ENCODE measurements at places on chromosomes 6 and 20.

GRCh38 chr20:47857187-47857568 lies 71.9 kb upstream of the SULF2 start:
- DNase-seq = no peak

DNA sequence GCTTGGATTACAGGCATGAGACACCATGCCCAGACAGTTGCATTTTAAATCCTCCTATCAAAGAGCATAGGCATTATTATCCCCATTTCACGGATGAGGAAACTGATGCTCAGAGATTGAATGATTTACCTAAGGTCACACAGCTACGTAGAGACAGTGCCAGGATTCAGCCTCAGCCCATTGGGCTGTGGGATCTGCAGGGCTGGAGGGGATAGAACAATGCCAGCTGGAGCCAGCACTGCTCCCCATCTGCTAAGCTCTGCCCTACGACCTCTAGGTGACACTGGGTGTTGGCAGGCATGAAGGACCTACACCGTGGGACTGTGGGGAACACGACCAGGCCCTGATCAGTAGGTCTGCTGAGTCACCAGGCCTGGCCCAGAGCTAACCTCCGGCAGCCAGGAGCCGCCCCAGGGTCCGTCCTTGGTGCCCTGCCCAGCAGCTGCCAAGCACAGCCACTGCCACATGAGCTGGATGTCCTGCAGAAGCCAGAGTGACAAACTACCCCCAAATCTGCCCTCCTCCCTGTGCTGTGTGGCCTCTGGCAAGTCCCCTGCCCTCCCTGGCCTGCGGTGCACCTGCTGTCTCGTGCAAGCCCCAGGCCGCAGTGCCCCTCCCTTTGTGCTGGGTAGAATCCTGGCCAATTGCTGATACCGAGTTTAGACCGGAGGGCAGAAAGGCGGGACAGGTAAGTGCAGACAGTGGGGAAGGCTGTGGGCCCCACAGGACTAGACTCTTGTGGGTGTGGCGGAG lies 47.6 kb upstream of the PTGIS start:
- no peak for DNase-seq

GRCh38 chr6:131852200-131852599 lies 44.4 kb downstream of the ENPP1 start:
- no peak for DNase-seq

DNA sequence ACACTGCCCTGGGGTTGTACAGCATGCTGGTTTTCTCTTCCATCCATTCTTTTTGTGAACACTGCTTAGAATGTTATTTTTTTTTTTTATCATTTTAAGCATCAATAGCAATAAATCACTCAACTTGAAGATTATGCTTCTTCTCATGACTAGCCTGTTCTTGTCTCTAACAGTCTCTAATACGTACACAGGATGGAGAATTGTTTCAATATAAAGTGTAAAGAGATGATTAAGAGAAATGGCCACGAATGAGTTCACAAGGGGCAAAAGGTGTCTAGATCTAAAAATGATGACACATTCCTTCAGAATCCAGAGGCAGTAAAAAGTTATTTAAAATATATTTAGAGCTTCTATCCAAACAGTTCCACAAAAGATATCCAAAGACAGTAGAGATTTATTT lies 390.2 kb downstream of the HDGFL1 start:
- DNase-seq = no peak

GRCh38 chr20:15547119-15547518 lies 1026.1 kb downstream of the KIF16B start:
- DNase-seq = no peak

Data from activated naive CD4-positive, alpha-beta T cell treated with anti-CD3 and anti-CD28 coated beads, Interleukin-2, amount 50 U/mL, for 16 hours (primary cell).